Cardiac muscle cell (in vitro differentiated cells and primary cell): ENCODE measurements at places on chromosomes 3 and 15. TPM values are rescaled to one million over a fixed set of nuclear protein-coding genes. Genes with fewer than 3 reads are reported as not detected.

DNA sequence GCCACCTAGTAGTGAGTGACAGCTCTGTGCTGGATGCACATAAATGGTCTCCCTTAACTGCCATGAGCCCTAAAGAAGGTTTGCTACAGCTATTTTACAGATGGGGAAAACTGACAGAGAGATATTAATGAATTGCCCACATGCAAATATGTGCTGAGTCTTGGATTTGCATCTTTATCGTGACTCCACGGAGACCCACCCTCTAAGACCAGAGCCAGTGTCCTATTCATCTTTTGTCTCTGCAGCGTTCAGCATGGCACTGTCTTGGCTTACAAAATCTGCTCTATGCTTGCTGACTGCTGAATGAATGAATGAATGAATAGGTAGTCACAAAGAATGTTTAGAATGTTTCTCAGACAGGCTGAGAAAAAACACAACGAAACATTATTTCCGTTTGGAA lies 48.3 kb downstream of the BTD start:
- no peak overlapping the region for H3K27ac ChIP-seq
- no peak overlapping the region for H3K4me3 ChIP-seq
- no peak for DNase-seq
- H3K4me1 ChIP-seq, result no peaks in the 10 kb centered on the region
- H3K27me3 ChIP-seq, result no peaks in the 10 kb centered on the region

GRCh38 chr15:80246425-80246894 lies 5.6 kb downstream of the CTXND1 start:
- no peaks in the 10 kb centered on the region for H3K36me3 ChIP-seq
- no peak for DNase-seq
- no peaks in the 10 kb centered on the region for H3K4me1 ChIP-seq
- H3K27ac ChIP-seq, result no peak overlapping the region

BNC1 gene
- 4.5 and 4.7 TPM in 2 replicates for total RNA-seq

LRRC34 gene
- total RNA-seq, result 4.4 and 6.8 TPM in 2 replicates

DNA sequence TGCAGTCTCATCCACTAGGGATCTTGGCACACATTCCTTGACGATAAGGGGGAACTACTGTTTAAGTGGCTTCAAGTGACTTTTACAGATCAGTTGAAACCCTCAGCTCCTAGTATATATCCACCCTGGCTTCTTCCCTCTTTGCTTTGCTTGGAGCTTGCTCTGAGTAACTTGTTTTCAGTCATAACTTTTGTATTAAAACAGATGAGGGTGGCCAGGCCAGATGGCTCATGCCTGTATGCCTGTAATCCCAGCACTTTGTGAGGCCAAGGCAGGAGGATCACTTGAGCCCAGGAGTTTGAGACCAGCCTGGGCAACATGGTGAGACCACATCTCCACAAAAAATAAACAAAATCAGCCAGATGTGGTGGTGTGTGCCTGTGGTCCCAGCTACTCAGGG lies 42.4 kb downstream of the EOMES start:
- DNase-seq, result no peak
- H3K27me3 ChIP-seq, result no peaks in the 10 kb centered on the region
- no peaks in the 10 kb centered on the region for H3K4me1 ChIP-seq
- H3K4me3 ChIP-seq, result no peak overlapping the region
- H3K36me3 ChIP-seq, result no peaks in the 10 kb centered on the region

DNA sequence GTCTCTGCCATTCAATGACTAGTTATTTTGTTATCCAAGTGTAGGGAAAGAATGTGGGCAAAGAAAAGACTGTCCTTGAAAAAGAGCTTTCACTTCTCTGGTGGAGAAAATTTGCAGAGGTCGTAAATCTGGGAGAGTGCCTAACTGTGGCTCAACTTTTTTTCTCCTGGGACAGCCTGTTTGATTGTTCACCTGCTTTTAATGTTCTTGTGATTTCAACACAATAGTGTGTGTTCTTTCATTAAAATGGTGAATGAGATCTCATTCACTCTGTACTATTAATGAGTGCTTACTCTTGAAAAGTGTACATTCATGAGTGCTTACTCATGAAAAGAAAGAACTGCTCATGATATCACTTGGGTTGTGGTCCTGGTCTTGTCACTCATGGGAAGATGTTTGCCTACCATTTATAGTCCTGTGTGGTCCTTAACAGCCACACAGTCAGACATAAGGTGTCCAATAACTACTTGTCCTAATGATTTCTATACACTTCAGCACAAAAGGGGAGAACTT lies 567.3 kb downstream of the GRM7 start:
- H3K27me3 ChIP-seq, result no peaks in the 10 kb centered on the region
- no peak overlapping the region for H3K4me3 ChIP-seq
- DNase-seq, result no peak
- no peak overlapping the region for H3K27ac ChIP-seq

DNA sequence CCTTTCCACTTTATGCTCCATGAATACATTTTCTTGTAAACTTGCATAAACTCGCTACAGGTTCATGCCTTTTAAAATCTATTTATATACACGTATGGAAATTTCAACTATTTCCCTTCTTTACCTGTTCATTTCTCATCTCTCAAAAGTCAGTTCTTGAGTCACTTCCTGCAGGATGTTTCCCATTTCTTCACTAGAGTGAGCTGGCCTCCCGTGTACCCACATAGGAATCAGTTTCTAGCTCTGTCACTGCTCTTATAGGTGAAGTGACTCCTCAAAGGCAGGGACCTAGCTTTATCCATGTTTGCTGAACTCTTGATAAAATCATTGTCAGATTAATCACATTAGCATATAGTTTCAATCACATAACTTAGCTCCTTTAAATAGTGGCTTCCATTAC lies 259.7 kb downstream of the EPHA3 start:
- H3K4me1 ChIP-seq, result peaks cover 5% of the 10 kb centered on the region
- no peaks in the 10 kb centered on the region for H3K36me3 ChIP-seq
- H3K27ac ChIP-seq, result no peak overlapping the region
- no peak for DNase-seq
- H3K4me3 ChIP-seq, result no peak overlapping the region

- no peak overlapping the region for H3K27ac ChIP-seq
- no peaks in the 10 kb centered on the region for H3K36me3 ChIP-seq
- no peaks in the 10 kb centered on the region for H3K27me3 ChIP-seq
- DNase-seq, result no peak
- H3K4me1 ChIP-seq, result no peaks in the 10 kb centered on the region
- H3K4me3 ChIP-seq, result no peak overlapping the region
These were observed 530.5 kb downstream of the FHIT start for GRCh38 chr3:60720736-60721135.

KCNMB3 gene
- total RNA-seq, result 0.46 and 2.7 TPM in 2 replicates

GRCh38 chr15:66703540-66703941 lies 1.5 kb downstream of the SMAD6 start:
- H3K36me3 ChIP-seq, result peaks cover 24% of the 10 kb centered on the region
- H3K27ac ChIP-seq, result peak overlapping the region; percentile 97
- peaks cover 23% of the 10 kb centered on the region for H3K4me1 ChIP-seq
- H3K27me3 ChIP-seq, result no peaks in the 10 kb centered on the region

KIF15 gene
- 1.4 and 6.4 TPM in 2 replicates for total RNA-seq

DNA sequence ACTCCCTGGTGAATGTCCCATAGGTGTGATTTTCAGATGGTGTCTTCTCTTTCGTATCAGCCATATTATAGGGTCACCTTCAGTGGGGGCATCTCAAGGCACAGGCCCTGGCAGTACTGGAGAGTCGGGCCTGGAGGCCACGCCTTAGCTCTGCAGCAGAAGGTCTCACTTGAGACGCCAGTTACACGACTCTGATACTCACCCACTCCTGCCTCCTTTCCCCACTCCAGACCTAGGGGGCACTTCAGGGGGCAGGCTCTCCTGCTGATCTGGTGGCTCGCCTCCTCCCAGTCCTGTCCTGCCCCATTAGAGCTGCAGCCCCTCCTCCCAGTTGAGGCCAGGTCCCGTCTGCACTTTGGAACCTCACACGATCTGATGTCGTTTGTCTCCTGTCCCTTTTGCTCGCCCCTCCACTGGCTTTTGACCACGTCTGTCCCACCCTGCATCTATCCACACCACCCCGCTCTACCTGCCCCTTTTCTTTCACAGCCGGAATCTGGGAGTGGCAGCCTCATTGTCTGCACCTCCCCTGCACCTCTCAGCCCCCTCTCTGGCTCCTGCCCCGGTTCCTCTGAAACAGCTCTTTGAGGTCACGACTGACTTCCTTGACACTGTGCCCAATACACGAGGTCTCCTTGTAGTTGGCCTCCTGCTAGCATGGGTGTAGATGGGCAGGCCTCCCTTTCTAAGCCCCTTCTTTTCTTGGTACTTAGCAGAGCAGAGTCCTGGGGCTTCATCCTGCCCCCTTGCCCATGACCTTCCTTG lies 181.9 kb downstream of the NSMCE3 start:
- no peaks in the 10 kb centered on the region for H3K4me1 ChIP-seq
- no peak overlapping the region for H3K27ac ChIP-seq
- no peaks in the 10 kb centered on the region for H3K36me3 ChIP-seq
- H3K27me3 ChIP-seq, result no peaks in the 10 kb centered on the region
- no peak for DNase-seq
- H3K4me3 ChIP-seq, result no peak overlapping the region

ABHD17C gene
- 1.4 and 1.7 TPM in 2 replicates for total RNA-seq

GRCh38 chr3:172260381-172260780 lies 187.9 kb downstream of the GHSR start:
- no peaks in the 10 kb centered on the region for H3K27me3 ChIP-seq
- H3K4me1 ChIP-seq, result peaks cover 21% of the 10 kb centered on the region
- DNase-seq, result no peak

DNA sequence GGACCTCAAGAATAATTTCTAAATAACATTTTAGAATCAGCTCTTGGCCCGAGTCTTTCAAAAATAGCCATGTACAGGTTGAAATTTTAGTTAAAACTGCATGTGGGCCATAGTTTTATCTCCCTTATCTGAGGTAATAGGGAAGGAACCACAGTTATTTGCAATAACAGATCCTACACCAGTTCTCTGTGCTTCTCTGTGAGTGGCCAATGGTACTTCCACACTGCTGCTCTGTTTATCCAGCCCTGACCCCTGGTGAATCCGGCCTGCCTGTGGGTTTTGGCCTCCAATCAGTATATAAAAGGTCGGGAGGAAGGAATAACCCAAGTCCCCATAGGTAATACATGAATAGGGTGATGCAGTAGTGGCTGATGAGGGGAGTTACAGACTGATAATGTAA lies 48.0 kb upstream of the TNIK start:
- peaks cover 3% of the 10 kb centered on the region for H3K4me1 ChIP-seq
- H3K27me3 ChIP-seq, result no peaks in the 10 kb centered on the region
- DNase-seq, result no peak
- H3K36me3 ChIP-seq, result no peaks in the 10 kb centered on the region
- no peak overlapping the region for H3K27ac ChIP-seq

DUOXA2 gene
- total RNA-seq, result not detected in 2 replicates

- DNase-seq, result peak; percentile 66
- peak overlapping the region; percentile 89 for H3K27ac ChIP-seq
- peaks cover 30% of the 10 kb centered on the region for H3K4me1 ChIP-seq
- no peaks in the 10 kb centered on the region for H3K27me3 ChIP-seq
- no peaks in the 10 kb centered on the region for H3K36me3 ChIP-seq
These were observed 172.6 kb downstream of the FMN1 start for GRCh38 chr15:33021806-33022389.
